ENCODE measurements at places on chromosomes 12 and 14.

DNA sequence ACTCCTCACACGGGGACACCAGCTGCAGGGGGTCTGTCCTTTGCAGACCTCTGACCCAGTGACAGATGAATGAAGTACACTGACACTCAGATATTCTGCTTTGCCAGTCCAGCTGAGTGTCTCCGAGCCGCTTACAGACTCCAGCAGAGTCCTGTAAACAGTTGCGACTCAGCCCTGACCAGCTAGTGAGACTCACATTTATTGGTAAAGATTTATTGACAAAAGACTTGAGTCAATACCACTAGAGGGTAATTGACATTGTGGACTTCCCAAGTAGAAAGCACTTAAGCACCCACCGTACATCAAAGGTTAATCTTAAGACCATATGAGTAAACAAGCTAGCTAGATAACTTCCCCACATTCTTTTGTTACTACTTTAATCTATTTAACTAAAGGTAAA lies 9.8 kb upstream of the FKBP4 start:
- no peak for DNase-seq

GRCh38 chr14:35879654-35880249 lies 53.6 kb downstream of the BRMS1L start:
- no peak for DNase-seq

- no peak for DNase-seq
Measured at GRCh38 chr14:105071326-105071725, 6.1 kb upstream of the GPR132 start.

DNA sequence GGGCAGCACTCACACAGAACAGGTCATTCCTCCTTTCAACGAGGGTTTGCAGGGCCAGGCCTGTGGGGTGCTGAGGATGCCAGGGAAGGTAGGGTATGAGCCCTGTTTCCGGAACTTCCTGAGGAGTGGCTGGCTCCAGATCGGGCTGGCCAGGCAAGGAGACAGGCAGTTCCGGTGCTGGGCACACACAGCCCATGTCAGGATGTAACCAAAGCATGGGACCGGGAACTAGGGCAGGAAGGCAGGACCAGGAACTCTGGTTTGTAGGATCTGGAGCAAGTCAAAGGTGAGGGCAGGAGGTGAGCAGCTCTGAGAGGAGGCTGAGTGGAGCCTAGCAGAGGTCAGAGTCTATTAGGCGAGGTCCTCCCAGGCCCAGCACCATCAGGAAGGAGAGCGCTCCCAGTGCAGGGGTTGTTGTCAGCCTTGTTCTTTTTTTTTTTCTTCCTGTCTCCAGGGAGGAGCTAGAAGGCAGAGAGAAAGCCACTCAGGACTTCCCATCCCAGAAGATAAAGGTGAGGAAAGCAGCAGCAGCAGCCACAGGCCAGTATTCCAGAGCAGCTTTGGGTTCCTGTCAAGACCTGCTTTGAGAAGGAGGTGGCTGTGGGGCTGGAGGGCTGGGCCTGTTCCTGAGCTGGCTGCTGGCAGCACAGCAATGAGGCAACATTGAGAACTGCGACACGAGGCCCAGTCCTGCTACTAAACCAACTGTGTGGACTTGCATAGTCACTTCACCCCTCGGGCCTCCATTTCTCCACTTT lies 49.0 kb upstream of the PTGR2 start:
- no peak for DNase-seq

DNA sequence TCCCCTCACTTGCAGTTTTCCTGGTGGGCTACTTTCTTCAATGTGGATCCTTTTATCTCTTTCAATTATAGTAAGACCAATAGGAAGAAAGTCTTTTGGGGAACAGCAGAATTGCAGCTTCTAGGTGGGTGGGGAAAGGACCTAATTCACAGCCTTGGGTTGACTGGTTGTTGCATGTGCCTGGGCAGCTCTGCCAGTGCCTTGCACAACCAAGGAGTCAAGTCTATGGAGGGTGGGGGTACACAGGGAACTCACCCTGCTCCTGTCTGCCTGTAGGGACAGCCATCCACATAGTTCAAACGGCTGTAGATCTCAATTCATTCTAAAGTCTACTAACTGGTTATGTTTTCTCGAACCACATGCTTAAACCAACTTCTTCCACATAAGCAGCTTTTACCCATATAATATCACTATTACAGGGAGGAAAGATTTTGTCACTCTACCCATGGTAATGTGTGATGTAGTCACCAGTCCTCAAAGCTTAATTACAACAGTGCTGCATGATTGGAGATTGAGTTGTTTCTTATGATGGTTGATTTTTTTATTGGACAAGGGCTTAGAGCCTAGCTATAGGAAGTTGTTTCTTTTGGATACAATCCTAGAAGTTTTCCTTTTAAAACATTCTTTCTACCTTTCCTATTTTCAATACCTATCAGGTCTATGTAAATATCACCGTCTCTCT lies 117.7 kb upstream of the FRMD6 start:
- no peak for DNase-seq

- peak; percentile 12 for DNase-seq
Measured at GRCh38 chr12:111453071-111453989, 47.6 kb downstream of the SH2B3 start.

GRCh38 chr12:70448371-70448770 lies 82.3 kb downstream of the KCNMB4 start:
- no peak for DNase-seq

DNA sequence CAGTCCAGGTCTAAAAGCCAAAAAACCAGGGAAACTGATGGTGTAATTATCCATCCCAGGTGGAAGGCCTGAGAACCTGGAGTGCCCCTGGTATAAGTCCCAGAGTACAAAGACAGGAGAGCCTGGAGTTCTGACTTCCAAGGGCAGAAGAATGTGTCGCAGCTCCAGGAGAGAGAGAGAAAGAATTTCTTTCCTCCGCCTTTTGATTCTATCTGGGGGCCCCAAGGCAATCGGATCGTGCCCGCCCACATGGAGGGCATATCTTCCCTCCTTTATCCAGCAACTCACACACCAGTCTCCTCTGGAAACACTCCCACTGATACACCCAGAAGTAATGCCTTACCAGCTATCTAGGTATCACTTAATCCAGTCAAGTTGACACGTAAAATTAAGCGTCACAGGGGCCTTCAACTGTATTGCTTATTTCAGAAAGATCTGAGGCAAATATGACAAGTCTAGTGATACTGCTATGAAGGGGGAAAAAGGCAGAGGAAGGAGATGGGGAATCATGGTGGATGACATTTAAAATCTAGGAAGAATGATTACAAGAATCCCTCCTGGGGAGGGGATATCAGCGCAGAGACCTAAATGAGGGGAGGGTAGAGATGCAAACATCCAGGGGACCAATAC lies 30.5 kb upstream of the LRP6 start:
- no peak for DNase-seq

GRCh38 chr12:14619741-14620501 lies 52.2 kb upstream of the PLBD1 start:
- DNase-seq: no peak

DNA sequence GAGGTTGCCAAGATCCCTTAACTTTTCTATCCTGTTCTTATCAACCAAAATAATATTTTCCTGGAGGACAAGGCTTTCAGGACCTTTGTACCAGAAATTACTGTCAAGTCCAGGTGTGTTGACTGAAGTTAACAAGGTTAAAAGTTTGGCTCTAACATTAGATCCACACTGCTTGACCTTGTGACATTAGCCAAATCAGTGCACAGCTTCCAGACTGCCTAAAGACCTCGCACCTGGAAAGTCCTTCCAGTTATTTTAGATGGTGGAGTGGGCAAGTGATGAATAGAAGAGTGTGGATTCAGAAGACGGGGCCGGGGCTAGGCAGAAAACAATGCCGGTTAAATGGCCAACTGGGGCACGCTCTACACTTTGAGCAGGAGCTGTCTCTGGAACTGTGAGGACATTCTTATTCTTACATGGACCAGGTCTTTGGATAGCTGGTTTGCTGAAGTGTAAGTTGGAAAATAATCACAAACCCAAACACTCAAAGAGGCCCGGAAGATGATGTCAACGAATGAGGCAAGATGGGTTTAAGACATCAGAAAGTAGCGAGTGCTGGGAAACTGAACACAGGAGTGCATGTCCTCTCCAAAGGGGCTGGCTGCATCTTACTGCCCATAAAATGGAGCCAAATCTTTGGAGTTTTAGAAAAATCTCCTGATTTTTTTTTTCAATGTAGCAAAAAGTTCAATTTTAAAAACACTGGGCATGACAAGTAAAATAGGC lies 56.3 kb downstream of the NIN start:
- DNase-seq: no peak

All from activated CD4-positive, alpha-beta memory T cell treated with anti-CD3 and anti-CD28 coated beads, Interleukin-2, amount 10 ng/mL, durations not matched to agents 7 days and 5 days (primary cell).